ENCODE measurements at places on chromosomes 6 and 20. TPM values are rescaled to one million over a fixed set of nuclear protein-coding genes. Genes with fewer than 3 reads are reported as not detected.

LST1 gene
- not detected for total RNA-seq

GRCh38 chr20:14116037-14116436 lies 120.7 kb downstream of the MACROD2 start:
- DNase-seq = no peak

GRCh38 chr6:31038559-31038958 lies 28.3 kb downstream of the MUC22 start:
- no peak for DNase-seq

- peak; percentile 24 for DNase-seq
Measured at GRCh38 chr6:137736911-137737310, 130.1 kb upstream of the TNFAIP3 start.

- DNase-seq = no peak
Measured at GRCh38 chr6:28565823-28566526, 40.3 kb downstream of the GPX5 start.
